Activated CD4-positive, alpha-beta T cell treated with anti-CD3 and anti-CD28 coated beads for 24 hours (primary cell): ENCODE measurements at places on chromosomes 3 and 15.
A peak's percentile ranks its signal among the peaks of the same experiment; 100 is the strongest.

DNA sequence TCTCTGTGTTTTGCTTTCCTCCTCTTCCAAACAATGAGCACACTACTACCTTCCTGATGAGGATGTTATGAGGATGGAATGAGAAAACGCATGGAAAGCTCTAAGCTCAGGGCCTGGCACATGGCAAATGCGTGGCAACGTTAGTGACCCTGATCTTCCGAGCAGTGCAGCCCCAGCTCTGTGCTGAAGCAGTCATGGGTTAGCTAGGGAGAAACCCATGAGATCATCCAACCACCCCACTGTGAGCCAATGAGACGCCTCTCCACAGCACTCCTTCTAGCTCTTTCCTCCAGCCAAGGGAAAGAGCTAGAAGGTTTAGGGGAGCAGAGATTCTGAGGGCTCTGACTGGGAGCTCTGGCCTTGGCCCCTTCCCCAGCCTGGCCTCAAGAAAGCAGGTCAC is 4.5 kb downstream of the CPN2 start:
- no peak for DNase-seq

DNA sequence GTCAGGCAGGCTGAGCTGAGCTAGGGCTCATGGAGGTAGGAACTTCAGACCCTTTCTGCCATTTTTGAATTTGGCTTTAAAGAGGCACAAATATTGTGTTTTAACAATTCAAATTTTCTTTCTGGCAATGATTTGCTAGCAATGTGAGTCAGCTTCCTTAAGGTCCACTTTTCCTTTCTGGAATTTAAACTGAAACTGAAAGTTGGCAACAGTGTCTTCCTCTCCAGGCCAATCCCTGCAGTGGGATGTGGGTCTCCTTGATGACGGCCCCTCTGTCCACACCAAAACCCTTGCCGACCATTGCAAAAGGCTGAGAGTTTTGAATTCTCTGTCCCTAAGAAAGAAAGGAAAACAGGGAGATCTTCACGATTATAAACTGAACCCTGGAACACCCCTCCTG is 27.1 kb downstream of the RPSA start:
- no peak for DNase-seq

DNA sequence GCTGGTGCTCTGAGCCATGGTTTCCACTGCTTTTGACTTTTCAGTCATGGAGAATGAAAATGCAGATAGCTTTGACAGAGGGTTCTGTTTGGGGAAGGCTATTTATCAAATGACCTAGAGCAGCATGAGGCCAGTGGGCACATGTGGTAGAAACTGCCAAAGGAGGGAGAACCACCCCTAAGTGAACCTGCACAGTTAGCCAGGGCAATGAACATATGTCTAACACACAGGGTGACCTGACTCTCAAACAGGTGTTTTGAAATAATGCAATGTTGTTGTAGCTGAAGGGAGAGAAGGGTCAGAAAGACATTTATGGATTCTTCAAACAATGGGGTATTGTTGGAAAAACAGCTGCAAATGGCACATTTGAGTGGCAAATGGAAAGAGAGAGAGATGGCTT is 174.4 kb upstream of the FAM3D start:
- DNase-seq = no peak

GRCh38 chr3:185979721-185980121 is 41.9 kb upstream of the TRA2B start:
- DNase-seq = no peak

GRCh38 chr15:78000091-78000926 is 77.2 kb downstream of the TBC1D2B start:
- peak; percentile 70 for DNase-seq

- DNase-seq = no peak
Measured at GRCh38 chr15:70244978-70245542, 147.3 kb upstream of the TLE3 start.

GRCh38 chr3:126056088-126056487 is 27.8 kb downstream of the SLC41A3 start:
- DNase-seq = no peak

GRCh38 chr3:52891615-52892081 is 5.7 kb downstream of the STIMATE start:
- DNase-seq = no peak

DNA sequence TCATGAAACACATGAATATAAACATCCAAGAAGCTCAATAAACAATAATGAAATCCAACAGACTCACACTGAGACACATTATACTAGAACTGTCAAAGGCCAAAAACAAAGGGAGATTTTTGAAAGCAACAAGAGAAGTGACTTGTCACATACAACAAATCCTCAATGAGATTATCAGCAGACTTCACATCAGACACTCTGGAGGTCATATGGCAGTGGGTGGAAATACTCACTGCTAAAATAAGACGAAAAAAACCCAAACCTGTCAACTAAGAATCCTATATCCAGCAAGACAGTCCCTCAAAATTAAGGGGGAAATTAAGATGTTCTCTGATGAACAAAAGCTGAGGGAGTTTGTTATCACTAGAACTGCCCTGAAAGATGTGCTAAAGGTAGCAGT is 125.4 kb upstream of the MELTF start:
- no peak for DNase-seq

- DNase-seq = no peak
Measured at GRCh38 chr15:92166029-92166428, 227.7 kb upstream of the ST8SIA2 start.
